Motor neuron (in vitro differentiated cells): ENCODE measurements at places on chromosomes 3 and 15.
A peak's percentile ranks its signal among the peaks of the same experiment; 100 is the strongest.

GRCh38 chr3:99862208-99862607 is 44.5 kb downstream of the CMSS1 start:
- ATAC-seq = no peak

GRCh38 chr3:118955914-118956556 is 78.6 kb downstream of the IGSF11 start:
- ATAC-seq = no peak

DNA sequence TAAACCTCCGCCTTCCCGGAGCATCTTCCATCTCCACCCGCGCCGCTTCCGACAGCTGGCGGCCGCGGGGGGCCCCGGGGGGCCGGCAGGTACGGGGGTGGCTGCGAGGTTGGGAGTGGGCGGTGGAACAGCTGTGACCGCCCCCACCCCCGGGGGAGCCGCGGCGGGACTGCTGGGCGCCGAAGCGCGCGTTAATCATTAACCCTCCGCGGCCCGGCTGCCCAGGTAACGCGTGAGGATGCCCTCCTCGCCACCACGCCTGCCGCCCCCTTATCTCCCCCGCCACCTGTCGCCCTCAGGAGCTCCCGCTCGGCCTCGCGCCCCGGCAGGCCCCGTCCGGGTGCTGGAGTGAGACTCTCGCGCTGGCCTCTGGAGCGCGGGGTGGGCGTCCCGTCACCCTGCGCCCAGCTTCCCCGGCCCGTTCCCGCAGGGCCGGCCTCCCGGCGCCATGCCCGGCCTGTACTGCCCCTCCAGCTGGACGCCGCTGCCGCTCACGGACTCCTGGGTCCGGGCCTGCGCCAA is 757 bp downstream of the VWA5B2 start:
- peak; percentile 5 for ATAC-seq

DNA sequence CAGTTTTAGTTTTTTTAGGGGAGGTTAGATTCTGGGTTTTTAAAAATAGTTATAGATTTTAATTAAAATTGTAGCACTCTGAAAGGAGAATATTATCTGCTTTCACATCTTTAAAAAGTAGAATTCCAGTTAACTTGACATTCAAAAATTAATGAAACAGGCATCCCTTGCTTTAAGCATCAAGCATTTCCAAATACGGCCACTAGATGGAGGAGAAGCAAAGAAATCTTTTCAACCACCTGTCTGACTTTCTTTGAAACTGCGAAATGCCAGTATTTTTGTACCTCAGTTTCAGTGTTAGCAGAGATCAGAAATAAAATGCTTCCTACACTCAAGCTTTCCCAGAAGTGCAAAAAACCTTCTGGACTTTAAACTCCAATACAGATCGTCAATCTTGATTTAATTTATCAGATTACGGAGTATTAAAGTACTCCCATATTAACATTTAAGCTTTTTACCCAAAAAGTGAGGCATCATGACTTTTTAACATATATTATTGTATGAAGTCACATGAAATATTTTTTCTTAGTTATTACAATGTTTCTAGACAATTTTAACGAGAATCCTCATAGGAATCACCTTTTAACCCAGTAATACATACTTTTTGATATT is 153.3 kb downstream of the P3H2 start:
- no peak for ATAC-seq

DNA sequence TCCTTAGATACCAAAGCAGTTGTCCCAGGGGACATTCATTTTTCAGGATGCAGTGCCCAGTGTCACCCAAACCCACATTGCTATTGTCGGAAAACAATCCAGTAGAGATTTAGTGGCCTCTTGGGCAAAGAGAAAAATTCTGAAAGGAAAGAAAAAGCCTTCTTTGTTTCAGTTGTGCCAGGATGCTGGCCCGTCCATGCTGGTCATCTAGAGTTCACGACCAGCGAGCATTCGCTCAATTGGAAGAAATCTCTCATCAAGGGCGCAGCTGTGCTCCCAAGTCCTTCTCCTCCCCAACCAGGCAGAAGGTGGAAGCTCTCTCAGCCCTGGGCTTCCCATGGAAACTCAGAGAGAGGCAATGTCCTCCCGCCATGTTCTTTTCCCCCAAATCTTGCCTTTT is 123.7 kb downstream of the MTHFS start:
- peak; percentile 30 for ATAC-seq

DNA sequence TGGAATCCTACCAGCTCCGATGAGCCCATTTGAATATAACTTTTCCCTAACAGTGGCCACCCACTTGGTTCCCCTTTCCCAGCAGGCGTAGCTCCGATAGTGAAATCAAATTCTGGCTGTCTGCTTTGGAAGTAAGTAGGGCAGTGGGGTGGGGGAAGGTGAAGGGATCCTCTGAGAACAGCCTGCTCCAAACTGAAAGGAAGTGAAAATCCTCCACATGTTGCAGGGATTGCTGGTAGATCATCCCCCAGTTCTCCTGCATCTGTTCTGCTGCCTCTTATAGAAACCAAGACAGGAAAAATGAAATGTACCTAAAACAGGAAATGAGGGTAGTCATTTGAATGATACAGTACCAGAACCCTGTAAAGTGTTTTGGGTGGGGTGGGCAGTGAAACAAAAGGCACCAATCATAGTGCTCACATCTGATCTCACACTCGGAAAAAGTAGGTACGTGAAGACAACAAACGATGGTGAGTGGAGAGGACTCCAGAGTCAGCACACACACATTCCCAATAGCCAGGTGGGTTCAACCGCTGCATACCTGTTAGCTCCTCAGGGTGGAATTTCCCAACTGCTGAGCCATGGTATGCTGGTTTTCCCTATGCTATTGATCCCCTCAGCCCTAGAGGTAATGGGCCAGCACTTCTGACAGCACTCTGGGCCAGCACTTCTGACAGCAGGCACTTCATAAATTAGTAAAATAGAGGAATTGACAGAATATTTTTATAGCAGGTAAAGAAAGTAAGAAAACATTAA is 304.9 kb upstream of the ADAMTS9 start:
- peak; percentile 80 for ATAC-seq

DNA sequence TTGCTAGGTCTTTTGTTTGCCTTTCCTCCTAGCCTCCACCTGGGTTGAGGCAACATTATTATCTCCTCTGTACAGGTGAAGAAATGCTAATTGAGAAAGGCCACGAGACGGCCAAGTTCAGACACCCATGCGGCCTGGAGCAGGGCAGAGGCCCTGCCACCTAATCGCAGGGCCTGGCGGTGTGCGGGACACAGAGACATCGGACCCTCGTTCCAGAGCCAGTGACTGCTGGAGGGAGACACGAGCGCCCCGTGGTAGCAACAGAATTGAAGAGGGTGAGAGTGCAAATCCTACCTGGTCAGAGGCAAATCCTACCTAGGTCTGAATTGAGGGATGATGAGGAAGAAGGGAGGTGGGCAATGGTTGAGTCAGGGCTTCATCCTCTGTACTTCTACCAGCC is 113.8 kb upstream of the MEF2A start:
- ATAC-seq = no peak

DNA sequence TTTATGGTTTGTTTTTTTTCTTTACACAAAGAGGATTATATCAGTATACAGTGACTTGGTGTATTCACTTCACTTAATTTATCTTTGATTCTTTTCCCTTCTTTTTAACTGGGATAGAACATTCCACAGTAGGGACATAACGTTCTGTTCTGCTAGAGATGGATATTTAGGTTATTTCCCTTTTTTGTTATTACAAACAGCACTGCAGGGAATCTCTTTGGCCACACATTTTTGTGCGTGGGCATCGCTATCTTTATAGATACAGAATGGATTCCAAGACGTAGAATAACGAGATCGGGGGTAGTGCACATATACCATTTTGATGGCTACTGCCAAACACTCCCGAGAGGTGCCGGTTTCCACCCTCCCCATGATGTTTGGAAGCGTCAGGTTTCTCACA is 44.8 kb downstream of the PXYLP1 start:
- no peak for ATAC-seq

- no peak for ATAC-seq
These were observed 2.5 kb upstream of the GATA2 start for GRCh38 chr3:128495435-128495970.

- no peak for ATAC-seq
These were observed 7.8 kb upstream of the ICE2 start for GRCh38 chr15:60486742-60487141.

DNA sequence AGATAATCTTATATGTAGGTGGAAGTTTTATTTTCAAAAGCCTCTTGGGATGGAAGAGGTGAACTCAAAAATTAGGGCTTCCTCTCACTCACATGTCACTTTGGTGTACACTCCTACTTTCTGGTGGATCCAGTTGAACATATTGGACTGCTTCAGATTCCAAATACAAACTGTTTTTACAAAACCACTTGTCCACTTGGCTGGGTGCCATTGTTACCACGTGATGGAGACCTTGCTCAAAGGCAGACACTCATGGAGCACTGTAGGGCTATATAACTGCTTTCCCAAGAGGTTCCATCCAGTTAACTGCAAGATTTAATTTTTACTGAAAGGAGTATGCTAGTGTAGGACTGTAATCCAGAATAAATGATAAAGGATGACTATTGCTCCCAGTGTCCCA is 307.0 kb downstream of the EPHA6 start:
- ATAC-seq = no peak

- ATAC-seq = no peak
These were observed 206.1 kb upstream of the PROK2 start for GRCh38 chr3:71991046-71991445.

GRCh38 chr15:39942753-39943150 is 8.8 kb downstream of the EIF2AK4 start:
- no peak for ATAC-seq

DNA sequence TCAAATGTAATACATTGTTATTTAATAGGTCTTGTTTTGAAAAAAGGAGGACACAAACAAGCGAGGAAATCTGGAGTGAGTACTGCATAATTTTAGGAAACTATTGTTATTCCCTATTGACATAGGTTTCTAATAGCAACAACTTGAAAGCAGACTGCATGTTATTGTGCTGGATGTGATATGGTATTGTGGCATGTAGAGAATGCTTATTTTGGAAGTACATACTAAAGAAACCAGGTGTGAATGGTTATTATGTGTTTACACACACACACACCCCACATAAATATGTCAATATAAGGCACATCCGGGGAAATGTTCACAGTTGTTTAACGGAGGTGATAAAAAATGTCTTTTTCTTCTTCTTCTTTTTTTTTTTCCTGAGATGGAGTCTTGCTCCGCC is 5.9 kb upstream of the MORF4L1 start:
- ATAC-seq = no peak

GRCh38 chr3:175185903-175186302 is 326.8 kb downstream of the NAALADL2 start:
- ATAC-seq = no peak

- ATAC-seq = no peak
These were observed 960.1 kb downstream of the FHIT start for GRCh38 chr3:60291115-60291514.

- ATAC-seq = peak; percentile 99
These were observed at the start of gene CCNB2 for GRCh38 chr15:59104912-59105732. TSS of gene CCNB2 (plus strand) at chr15:59105146. CDS start at chr15:59105269, 123 bp downstream.

GRCh38 chr15:63135804-63136203 is 14.1 kb downstream of the LACTB start:
- ATAC-seq = peak; percentile 58

DNA sequence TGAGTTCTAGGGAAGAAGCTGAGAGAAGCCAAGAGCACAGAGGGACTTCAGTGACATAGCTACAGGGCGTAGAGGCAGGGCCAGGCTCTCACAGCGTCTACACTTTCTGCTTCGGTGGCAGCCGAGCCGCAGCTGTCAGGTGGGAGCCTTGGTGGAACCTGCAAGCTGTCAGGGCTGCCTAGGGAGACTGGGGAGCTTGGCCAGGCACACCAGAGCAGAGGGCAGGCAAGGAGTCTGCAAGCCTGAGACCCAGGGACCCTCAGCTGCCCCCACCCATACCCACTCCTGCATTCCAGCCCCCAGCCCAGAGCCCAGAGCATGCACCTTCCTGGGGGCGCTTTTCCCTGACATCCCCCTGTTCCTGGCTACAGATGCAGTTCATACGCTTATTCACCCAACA is 13.4 kb upstream of the KLF15 start:
- no peak for ATAC-seq

- no peak for ATAC-seq
These were observed 307.8 kb upstream of the AGTR1 start for GRCh38 chr3:148389916-148390315.

DNA sequence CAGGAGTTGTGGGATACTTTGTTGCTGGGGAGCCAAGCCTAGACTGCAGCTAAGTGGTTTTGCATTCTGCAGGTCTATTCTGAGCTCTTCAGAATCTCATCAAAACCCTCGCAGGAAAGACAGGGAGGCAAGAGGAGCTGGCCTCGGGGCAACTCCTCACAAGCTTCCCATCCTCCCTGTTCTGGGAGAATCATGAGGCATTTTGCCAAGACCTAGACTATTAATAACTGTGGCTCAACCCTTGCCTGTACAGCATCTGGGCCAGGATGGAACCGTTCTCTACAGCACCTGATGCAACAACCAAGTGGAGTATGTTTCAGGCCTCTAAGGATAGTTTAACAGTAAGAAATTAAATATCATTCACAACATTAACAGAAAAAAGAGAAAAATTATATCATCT is 20.2 kb upstream of the SLC6A20 start:
- ATAC-seq = peak; percentile 52

DNA sequence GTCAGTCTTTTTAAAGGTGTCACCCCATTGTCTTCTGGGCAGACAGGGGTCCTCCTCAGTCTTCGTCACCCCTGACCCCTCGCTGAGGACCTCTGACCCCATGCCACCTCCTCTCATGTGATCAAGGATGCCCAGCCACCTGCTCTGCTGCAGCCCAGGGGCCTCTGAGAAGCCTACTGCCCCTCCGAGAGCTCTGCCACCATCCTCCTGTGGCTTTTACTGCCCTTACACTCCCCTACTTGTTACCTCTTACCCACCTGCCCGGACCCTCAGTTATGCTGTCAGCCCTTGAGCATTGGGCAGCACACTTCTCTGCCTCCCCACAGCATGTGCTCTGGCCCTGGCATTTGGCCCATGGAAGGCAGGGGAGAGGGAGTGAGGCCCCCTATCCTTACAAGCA is 123.2 kb downstream of the LRRK1 start:
- no peak for ATAC-seq

DNA sequence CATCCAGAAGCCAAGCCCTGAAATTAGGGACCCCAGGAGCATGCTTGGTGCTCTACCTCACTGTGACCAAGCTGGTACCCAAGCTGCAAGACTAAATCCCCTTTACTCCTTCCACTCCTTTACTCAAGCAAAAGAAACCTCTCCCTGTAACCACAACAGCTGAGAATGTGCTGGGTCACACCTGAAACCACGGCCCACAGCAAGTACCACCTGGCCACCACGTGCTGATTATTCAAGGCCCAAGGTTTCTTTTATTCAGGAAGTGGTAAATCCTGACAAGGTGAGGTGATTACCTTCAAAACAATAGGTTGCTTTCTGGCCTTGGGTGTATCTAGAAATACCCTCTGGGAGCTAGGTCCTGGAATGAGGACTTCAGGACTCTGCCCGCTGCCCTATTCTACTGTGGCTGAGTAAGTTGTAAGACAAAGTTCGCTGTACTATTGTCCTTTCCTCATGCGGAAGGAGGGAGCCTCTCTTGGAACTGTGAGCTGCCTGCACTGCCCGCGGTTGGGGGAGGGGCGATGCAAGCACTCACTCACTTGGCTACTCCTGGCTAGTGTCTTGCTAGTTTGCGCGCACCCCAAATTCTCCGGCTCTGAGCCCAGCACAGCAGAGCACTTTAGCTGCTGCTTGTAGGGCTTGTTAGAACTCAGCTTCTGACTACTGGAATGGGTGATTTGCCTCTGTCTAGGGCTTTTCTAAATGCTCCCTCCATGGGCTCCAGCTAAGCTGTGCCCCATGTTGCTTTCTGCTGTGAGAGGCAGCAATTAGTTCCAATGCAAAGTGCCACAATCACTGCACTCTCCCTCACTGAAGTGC is 487.1 kb upstream of the CNTN3 start:
- ATAC-seq = no peak

- no peak for ATAC-seq
These were observed 74.0 kb downstream of the CNTN4 start for GRCh38 chr3:2172561-2173171.

- no peak for ATAC-seq
These were observed 25.5 kb upstream of the TEX55 start for GRCh38 chr3:119120480-119120879.
